ENCODE measurements at places on chromosomes 5 and 9.

GRCh38 chr5:178284093-178284675 is 51.6 kb upstream of the PHYKPL start:
- no peak for DNase-seq

GRCh38 chr5:155850370-155850769 is 476.6 kb upstream of the SGCD start:
- DNase-seq: no peak

- DNase-seq: no peak
Measured at GRCh38 chr5:84378961-84379360, 5.7 kb downstream of the EDIL3 start.

DNA sequence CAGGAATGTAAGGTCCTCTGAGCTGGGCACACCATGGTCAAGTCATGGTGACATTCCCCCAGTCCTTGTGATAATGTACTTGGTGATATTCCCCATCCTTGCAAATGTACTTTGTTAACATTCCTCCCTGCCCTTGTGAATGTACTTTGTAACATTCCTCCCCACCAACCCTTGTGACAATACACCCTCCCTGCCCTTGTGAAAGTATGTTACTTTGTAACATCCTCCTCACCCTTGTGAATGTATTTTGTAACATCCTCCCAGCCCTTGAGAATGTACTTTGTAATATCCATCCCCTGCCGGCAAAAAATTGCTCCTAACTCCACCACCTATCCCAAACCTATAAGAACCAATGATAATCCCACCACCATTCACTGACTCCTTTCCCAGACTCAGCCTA is 53.3 kb downstream of the RAPGEF6 start:
- DNase-seq: no peak

DNA sequence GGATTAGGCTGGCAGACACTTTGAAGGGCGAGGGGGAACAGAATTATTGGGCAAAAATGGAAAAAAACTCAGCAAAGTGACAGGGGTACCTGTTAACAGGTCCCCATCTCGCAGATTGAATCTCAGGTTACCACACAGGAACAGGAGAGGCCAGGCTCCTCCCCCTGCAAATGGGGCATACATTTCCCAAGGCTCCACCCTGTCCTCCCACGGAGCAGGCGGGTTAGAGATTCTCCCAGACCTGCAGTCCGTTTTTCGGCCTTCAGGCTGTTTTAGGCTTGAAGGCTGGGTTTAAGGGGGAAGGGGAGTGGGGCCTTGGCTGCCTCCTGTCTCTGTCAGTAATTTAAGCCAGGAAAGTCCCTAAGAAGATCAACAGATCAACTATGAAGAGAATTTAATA is 42.7 kb downstream of the LRRC70 start:
- no peak for DNase-seq

DNA sequence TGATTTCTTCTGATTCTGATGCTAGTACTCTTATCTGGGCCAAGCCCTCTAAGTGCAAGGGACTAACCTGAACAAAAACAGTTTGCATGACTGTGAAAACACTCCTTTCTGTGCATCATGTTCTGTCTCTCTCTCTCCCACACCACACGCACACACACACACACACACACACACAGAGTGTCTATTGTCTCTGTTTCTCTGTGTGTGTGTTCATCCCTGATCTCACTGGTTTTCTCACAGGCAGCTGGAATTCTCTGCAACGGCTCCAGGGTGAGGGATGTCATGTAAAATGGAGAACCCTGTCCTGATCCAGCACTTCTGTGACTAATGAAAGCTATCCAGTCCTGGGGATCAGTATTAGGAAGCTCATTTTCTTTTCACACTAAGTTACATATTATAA is 453.1 kb upstream of the RGMB start:
- DNase-seq: no peak

DNA sequence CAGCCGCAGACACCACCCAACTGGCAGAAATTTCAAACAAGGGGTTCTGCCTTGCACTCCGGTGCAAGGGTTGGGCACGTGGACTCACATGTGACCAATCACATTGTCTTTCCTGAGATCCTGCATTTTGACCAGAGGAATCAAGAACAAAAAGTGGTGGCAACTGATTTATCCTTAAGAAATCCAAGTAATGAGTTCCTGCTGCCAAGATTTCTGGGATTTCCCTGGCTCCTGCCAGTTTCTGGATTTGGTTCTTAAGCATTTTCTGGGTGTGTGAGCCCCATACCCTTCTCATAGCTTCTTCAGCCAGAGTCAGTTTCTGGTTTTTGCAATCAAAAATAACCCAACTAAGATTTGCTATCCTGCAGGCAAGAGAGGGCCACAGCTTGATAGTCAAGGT is 17.4 kb upstream of the KCNIP1 start:
- no peak for DNase-seq

DNA sequence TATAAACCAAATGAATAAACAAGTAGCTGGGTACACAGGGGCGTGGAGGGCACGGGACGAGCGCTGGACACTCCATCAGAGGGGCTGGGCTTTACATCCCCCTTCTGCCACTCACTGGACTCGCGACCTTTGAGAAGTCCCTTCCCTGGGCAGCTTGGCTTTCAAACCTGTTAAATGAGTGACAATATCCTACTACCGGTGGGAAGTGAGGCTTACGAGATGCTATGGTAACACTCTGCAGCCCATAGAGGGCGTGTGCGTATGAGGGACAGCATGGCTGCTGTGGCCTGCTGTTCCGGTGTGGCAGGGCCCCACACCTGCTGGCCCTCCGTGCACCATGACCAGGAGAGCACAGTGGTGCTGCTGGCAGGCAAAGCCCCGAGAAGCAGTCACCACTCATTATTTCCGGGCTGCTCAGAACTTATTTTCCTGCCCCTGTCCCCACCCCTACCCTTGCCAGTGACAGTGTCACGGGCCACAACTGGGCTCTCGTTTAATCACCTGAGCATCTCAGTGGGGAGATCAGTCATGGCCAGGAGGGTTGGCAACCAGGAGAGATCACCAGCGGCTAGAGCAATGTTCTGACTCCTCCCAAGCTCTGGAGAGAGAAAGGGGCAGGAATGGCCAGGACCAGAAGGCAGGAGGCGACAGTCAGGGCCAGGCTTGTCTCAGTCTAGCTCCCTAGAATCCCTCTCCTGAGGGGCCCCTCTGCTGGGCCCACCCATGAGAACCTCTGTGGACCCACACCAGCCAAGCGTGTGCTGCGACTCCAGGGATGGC is 10.5 kb downstream of the CLTB start:
- DNase-seq: no peak

DNA sequence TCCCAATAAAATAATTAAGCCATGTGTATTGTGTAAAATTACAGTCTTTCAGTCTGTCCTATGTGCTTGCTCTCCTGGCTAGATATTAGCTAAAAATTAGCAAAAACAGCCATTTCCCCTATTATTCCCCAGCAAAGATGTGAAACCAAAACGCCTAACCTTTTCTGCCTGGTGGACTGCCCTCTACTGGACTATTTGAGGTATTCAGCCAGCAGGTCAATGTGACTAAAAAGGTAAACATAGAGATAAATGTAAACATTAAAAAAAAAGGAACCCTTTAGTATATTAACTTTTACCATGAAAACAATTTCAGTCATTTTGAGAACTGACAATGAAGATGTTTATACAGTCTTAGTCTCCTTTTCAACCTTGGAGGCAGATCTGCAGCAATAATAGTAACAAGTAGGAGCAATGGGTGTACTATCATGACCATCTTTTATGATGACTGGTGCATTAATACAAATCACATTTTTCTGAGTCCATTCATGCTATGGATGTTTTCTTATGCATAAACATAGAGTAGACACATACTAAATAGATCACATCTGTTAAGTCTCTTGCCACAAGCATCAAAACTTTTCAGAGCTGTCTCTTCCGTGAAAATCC is 10.1 kb downstream of the ATG12 start:
- no peak for DNase-seq

GRCh38 chr9:107215381-107215780 is 67.7 kb upstream of the RAD23B start:
- DNase-seq: no peak

DNA sequence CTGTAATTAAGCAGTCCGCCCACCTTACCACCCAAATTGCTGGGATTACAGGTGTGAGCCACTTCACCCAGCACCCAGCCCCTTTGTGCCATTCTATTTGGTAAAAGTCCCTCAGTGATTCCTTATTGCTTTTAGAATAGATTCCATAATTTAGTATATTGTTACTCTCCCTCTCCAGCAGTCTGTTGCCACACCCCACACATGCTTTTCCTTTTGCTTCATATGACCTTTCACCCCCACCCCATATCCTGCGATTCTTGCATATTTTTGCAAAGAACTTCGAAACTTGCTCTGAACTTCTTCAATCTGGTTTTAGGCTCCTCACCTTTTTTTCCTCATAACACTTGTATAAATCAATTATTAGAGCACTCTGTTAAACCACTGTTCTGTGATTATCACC is 100.2 kb downstream of the MTREX start:
- DNase-seq: no peak

DNA sequence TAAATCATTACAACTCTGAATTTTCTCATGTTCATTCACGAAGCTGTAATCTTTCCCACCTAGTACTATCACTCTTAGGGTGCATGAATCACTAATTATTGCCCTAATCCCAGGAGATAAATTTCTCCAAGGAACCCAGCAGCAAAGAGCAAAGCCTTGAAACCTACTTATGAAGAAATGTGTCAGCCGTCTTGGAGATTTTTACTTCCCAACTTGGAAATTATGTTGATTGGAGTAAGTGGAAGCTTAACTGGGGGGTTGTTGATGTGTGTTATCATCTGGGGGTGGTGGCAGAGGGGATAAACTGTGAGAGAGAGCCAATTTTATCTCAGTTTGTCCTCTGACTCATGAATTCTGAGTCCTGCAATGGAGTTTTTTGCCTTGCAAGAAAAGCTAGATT is 440.5 kb upstream of the WWC1 start:
- DNase-seq: no peak

DNA sequence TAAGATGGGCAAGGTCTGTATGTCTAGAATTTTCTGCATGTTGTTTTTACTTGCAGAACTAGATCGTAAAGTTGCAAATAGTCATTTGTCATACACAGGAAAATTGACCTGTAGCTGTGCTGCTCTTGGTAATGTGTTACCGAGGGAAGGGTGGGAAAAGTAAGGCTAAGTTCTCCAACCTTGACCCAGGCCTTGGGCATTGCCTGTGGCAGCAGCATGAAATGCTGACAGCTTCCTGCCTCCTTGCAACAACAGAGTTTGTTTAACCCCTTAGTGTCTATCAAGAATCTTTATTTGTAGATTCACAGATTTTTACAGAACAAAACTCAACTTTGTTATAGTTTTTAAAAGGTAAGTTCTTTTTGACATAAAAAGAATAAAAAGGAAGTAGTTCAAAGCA is 48.3 kb downstream of the ERCC6L2 start:
- DNase-seq: no peak

GRCh38 chr9:115766370-115766955 is 387.1 kb upstream of the PAPPA start:
- DNase-seq: no peak

DNA sequence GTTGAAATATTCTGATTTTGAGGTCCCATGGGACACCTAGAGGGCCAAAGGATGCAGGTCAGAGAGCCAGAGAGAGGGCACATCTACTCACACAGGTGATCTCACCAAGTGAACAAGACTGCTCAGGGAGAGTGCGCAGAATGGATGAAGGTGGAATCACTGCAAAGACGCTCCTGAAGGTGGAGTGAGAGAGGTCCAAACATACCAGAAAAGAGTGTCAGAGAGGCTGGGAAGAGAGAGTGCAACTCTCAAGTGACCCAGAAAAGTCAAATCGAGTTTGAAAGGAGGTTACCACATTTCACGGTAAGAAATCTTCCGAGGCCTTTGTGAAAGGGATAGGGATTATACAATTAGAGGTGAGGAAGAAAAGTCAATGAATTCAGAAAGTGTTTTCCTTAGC is 173.4 kb downstream of the EPB41L4A start:
- DNase-seq: no peak

DNA sequence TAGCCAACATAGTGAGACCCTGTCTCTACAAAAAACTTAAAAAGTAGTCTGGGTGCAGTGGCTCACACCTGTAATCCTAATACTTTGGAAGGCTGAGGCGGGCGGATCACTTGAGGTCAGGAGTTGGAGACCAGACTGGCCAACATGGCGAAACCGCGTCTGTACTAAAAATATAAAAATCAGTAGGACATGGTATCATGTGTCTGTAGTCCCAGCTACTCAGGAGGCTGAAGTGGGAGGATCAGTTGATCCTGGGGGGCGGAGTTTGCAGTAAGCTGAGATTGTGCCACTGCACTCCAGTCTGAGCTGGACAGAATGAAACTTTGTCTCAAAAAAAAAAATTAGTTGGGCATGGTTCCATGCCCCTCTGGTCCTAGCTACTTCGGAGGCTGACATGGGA is 57.9 kb upstream of the MIER3 start:
- no peak for DNase-seq

DNA sequence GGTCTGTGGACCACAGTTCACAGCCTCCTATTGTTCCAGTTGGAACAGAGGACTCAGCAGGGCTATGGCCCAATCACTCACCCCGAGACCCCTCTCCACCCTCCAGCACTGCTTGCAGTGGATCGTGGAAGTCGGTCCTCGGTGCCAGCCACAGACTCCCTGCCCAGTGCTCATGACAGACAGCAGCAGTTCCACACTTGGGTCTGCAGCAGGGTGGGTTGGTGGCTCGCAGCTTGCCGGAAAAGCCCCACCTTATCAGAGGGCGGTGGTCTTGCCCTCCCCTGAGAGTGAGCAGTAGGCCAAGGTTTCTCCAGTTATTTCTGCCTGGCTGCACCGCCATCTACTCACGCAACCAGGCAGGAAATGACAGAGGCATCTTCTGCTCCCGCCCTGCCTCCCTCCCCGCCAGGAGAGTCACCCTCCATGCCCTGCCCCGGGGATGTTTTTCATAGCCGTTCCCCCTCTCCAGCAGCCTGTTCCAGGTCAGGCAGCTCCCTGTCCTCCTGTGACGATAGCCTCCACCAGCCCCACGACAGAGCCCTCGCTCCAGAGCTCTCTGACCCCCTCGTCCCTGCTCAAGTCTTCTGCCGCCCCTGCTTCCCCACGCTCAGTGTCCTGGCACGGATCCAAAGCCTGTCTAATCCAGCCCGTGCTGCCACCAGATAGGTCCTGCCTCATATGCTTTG is 34.5 kb downstream of the UNC5A start:
- DNase-seq: no peak

DNA sequence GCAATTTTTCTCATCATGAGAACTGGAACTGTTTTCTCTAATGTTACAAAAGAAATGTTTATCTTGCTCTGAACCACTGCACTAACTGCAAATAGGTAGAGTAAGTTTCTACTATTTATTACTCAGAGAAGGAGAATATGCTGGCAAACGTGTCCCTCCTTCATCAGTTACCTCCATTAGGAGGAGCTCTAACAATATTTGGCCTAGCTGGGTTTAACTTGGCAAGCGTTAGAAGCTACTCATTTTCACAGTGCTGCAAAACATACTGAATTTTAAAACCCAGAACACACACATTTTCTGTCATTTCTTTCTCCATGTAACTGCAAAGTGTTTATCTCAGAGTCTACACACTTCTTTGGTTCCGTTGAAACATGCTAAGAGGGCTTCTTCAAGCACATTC is 101.0 kb upstream of the GABRG2 start:
- no peak for DNase-seq

GRCh38 chr5:81428446-81428845 is 34.5 kb upstream of the ACOT12 start:
- no peak for DNase-seq
